ENCODE measurements at places on chromosomes 6 and 20.

DNA sequence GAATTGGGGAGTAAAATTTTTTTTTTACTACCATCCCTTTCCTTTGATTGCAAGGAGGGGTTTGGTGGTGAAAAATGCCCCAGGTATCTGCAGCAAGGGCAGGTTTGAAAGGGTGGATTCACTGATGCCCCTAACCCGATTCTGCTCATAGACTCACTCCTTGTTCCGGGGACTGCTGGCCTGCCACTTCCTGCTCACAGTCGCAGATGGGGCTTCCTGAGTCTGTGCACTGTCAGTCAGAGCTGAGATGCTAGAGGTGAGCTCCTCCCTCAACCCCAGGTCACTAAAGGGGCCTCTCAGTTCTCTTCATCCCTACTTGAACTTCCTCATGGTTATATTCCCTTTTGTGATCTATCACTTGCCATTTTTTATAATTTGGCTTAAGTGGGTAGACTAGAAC is 357.9 kb downstream of the FARS2 start:
- DNase-seq, result no peak

DNA sequence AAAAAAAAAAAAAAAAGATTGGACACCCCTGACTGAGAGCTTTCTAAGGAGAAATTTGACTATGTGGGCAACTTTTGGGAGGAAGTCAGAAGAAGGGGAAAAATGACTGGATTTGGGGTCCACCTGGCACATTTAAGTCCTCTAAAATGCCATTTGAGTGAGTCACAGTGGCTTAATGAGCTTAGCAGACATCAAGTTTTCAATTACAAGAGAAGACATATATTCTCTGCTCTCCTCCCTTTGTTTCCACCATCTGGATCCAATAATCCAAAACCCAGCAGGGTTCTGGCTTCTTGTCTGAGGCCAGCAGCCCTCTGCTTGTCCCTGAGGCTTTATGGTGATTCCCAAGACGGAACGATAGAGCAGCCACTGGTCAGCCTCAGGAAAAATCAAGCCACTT is 6.9 kb downstream of the PI3 start:
- no peak for DNase-seq

DNA sequence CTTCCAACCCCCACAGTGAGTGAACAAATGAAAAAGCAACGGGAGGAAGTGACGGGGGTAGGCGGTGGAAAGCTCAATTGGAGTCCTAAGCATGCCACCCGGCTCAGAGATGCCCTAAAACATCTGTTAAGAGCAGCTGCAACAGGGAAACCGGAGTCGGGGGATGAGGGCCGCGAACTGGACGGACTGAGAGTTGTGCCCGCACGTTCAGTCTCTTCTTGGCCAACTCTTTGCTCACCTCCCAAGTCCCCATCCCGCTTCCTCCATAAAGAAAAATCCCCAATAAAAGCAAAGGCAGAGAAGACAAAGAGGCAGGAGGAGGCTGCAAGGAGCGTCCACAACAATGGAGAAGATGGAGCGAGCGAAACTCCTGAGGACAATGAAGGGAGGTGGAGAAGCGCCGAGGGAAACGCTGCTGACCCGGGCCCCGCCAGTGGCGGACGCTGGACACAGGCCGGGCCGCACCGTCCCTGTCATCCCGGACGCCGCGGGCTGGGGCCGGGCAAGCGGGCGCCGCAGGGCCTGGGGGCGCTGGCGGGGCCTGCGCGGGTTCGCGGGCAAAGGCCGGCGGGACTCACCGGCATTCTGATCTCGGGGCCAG is 600 bp downstream of the SEC63 start:
- no peak for DNase-seq

DNA sequence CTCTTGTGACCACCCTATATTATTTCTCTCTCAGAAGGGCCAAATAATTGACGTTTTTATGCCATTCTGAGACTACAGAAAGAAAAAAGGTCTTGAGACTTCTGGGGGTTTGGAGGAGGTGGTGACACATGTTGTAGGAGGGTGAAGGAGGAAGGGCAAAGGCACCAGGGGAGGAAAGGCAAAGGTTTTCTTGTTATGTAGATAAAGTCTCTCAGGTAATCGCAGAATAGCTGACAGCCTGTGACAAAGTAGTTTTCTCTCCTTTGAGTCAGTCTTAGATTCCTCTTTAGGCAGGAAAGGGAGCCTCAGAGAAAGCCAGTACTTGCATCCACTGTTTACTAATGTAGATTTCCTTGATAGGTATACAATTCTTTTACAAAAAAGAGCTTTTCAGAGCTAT is 23.6 kb downstream of the OR2B2 start:
- no peak for DNase-seq

DNA sequence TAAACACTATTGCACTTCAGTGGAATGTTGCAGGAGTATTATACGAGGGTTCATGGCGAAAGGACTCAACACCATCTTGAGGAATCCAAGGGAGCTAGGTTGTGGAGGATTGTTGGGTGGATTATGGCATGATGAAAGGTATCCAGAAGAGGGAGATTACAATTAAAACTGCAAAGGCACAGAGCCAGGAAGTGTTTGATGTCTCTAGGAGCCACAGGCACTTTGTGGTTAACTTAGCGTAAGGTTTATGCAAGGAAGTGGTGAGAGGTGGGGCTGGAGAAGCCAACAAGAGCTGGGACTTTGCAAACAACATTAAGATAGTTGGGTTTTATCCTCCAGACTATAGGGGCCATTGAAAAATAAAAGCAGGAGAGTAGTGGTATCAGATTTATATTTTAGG is 86.6 kb upstream of the TPD52L1 start:
- DNase-seq, result no peak

DNA sequence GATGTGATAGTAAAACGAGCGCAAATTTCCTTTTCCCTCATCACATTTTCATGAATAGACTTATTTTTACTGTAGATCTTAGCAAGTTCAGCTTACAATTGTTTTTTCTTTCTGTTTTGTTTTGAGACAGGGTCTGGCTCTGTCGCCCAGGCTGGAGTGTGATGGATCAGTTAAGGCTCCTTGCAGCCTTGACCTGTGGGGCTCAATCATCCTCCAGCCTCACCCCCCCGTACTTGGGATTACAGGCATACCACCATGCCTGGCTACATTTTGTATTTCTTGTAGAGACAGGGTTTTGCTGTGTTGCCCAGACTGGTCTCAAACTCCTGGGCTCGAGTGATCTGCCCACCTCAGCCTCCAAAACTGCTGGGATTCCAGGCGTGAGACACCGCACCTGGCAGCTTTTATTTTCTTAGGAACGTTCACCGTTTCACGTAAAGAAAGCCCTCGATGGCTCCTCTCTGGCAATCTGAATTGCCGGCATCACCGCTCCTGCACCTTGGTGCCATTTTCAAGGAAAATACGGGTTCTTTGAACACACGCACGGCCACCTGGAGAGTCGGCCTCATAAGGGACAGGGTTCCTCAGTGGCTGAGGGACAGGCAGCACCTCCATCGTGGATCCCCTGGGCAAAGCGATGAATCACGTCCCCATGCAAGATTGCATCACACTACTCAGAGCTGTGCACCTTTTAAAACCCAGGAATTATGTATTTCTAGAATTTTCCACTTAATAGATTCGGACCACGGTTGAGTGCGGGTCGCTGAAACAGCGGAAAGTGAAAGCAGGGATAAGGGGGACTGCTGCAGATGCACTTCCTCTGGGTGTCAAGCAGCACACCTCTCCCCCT is 78.7 kb downstream of the IRF4 start:
- DNase-seq, result no peak

DNA sequence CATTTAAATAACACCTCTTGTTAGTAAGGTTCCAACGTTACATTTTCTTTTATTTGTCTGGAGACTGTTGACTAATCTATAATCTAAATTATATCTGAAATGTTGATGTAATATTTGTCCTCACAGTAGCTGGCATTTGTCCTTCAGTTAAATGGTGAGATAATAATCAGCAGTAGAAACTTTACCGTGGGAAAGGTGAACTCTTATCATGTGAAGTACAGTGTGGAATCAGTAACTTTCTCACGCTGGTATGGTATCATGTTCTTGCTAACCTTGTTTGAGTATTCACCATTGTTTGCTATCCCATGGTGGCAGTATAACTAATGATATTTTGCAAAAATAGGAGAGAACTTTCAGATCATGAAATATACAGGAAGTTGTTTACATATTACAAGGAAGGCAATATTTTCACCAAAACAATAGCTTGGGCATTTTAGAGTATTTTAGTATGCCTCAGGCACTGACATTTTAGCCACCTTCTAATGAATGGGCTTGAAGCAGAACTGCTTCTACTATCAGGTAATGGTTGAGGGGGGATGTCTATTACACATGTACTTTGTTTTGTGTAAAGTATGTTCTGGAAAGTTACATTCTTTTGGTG is 4.8 kb downstream of the GMNN start:
- no peak for DNase-seq

DNA sequence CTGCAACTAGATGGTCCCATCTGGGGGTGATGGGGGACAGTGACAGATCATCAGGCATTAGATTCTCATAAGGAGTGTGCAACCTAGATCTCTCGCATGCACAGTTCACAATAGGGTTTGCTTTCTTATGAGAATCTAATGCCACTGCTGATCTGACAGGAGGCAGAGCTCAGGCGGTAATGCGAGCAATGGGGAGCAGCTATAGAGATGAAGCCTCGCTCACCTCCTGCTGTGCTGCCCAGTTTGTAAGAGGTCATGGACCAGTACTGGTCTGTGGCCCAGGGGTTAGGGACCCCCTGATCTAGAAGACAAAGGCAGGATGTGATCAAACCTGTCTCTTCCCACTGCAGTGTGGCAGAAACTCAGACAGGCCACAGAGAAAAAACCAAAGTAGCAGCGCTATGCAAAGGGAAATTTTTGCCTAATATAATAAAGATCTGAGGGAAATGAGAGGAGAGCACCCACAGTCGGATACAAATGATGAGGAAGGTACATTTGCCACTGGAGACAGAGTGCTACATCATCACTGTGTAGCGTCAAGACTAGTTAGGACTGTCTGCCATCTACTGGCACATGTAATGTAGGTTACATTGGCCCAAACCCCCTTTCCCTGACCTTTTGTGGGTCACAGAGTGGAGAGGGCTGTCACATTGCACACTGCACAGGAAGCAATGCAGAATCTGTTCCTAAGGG is 4.1 kb upstream of the LY86 start:
- no peak for DNase-seq

Measured in cortex of kidney (tissue), 1 donor.